ENCODE measurements at places on chromosomes 12 and 14. TPM values are rescaled to one million over a fixed set of nuclear protein-coding genes. Genes with fewer than 3 reads are reported as not detected.

- DNase-seq = no peak
- no peaks in the 10 kb centered on the region for H3K36me3 ChIP-seq
- no peaks in the 10 kb centered on the region for H3K4me1 ChIP-seq
- H3K27ac ChIP-seq = no peak overlapping the region
- H3K4me3 ChIP-seq = no peak overlapping the region
Measured at GRCh38 chr14:22305607-22306006, 283.4 kb downstream of the DAD1 start.

GRCh38 chr14:93128725-93129459, 13.2 kb upstream of the ITPK1 start:
- no peaks in the 10 kb centered on the region for H3K27me3 ChIP-seq
- H3K36me3 ChIP-seq = no peaks in the 10 kb centered on the region
- DNase-seq = no peak
- H3K27ac ChIP-seq = peak overlapping the region; percentile 49
- no peak overlapping the region for H3K4me3 ChIP-seq

GRCh38 chr12:130994821-130995375, 41.2 kb downstream of the ADGRD1 start:
- no peak overlapping the region for H3K4me3 ChIP-seq
- H3K36me3 ChIP-seq = peaks cover 26% of the 10 kb centered on the region
- H3K4me1 ChIP-seq = peaks cover 12% of the 10 kb centered on the region
- peak; percentile 41 for DNase-seq
- H3K27ac ChIP-seq = peak overlapping the region; percentile 46

- H3K27me3 ChIP-seq = no peaks in the 10 kb centered on the region
- H3K27ac ChIP-seq = no peak overlapping the region
- DNase-seq = no peak
- H3K4me3 ChIP-seq = no peak overlapping the region
Measured at GRCh38 chr14:21033133-21033698, 1.4 kb downstream of the RNASE13 start.

- H3K36me3 ChIP-seq = no peaks in the 10 kb centered on the region
- H3K4me1 ChIP-seq = no peaks in the 10 kb centered on the region
- DNase-seq = no peak
- H3K4me3 ChIP-seq = no peak overlapping the region
- no peak overlapping the region for H3K27ac ChIP-seq
- no peaks in the 10 kb centered on the region for H3K27me3 ChIP-seq
Measured at GRCh38 chr14:24761141-24761540, 127.2 kb upstream of the GZMB start.

DNA sequence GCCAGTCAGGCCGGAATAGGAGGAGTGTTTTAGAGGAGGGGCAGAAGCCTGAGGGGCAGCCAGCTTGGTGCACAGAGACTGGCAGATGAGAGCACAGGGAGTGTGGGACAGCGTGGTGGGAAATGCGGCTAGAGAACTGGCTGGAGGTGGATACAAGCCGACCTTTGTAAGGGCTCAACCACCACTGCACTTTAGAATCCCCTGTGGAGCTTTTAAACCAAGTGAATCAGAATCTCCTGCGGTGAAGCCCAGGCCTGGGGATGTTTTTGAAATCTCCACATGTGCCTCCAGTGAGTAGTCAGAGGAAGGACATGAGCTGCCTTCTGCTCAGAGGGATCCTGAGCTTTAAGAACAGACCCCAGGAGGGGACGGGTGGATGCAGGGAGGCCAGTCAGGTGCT, 10.9 kb upstream of the PCED1B start:
- H3K4me3 ChIP-seq = no peak overlapping the region
- no peak overlapping the region for H3K27ac ChIP-seq
- no peaks in the 10 kb centered on the region for H3K4me1 ChIP-seq
- H3K27me3 ChIP-seq = no peaks in the 10 kb centered on the region

DNA sequence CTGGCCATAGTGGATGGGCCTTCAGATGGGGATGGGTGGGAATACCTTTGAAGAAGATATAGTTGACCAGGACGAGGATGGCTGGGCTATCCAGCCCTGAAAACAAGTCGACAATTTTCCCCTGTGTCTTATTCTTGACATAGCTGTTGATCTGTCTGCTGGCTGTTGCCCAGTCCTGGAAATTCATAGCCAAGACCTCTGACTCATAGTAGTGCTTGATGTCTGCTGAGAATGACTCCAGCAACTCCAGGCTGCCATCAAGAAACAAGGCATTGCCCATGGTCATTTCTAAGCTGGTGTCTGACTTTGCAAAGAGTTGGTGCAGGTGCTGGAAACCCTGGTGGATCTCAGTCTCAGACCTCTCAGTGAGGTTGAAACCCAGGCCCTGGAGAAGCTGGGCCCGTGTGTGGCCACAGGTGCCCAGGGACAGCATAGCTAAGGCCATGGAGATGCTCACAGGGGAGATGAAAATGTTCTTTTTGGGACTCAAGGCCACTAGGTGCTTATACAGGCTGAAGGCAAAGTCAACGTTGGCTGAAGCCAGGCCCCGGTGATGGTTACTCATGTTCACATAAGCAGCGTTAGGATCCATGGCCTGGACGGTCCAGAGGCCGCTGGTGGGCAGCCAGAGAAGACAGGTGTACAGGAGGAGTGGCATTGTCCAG, 9.0 kb downstream of the SERPINA6 start:
- no peak for DNase-seq
- H3K27ac ChIP-seq = no peak overlapping the region
- no peaks in the 10 kb centered on the region for H3K4me1 ChIP-seq
- no peak overlapping the region for H3K4me3 ChIP-seq
- H3K27me3 ChIP-seq = no peaks in the 10 kb centered on the region

DNA sequence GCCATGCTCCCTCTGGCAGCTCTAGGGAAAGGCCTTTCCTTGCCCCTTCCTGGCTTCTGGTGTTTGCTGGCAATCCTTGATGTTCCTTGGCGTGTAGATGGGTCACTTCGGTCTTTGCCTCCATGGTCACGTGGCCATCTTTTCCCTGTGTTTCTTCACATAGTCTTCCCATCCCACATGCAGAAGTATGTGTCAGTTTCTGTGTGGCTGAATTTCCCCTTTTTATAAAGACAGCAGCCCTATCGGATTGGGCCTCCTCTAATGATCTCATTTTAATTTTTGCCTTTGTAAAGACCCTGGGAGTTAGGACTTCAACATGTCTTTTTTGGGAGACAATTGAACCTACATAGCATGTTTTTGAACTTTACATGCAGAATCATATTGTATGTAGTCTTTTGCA, 107.2 kb upstream of the FGD4 start:
- no peak overlapping the region for H3K27ac ChIP-seq
- no peak for DNase-seq
- H3K27me3 ChIP-seq = no peaks in the 10 kb centered on the region

DNA sequence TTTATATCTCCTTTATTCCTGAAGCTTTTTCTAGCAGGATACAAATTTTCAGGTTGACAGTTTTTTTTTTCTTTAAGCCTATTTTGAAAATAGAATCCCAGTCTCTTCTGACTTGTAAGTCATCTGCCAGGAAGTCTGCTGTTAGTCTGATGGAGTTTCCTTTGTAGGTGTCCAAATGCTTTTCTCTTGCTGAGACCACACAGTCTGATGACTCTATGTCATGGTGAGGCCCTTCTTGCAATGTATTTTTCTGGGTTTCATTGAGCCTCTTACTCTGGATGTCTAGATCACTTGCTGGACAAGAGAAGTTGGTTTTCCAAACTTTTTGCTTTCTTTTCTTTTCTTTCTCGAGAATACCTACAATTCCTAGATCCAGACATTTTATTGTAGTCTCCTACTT, 30.6 kb downstream of the USP15 start:
- H3K27ac ChIP-seq = no peak overlapping the region
- no peak overlapping the region for H3K4me3 ChIP-seq

DNA sequence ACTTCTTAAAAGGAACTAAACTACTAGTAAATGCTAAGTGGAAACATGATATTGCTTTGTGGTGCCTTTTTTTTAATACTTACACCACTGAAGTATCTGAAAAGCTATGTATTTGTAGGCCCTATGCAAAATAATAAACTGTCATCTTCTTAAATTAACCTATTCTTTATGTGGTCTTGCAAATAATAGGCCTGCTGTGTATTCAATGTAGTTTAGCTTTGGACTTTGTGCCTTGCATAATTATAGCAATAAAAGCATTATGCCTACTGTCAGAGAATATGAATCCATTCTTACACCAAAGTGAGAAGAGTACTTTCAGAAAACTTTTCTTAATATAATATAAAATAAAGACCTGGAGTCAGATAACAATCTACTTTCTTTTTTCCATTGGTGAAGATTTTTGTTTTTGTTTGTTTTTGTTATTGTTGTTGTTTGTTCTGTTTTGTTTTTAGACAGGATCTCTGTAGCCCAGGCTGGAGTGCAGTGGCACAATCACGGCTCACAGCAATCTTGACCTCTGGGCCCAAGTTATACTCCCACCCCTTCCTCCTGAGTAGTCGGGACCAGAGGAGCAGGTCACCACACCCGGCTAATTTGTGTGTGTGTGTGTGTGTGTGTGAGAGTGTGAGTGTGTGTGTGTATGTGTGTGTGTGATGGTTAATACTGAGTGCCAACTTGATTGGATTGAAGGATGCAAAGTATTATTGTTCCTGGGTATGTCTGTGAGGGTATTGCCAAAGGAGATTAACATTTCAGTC, 213.8 kb downstream of the SLC6A15 start:
- H3K36me3 ChIP-seq = no peaks in the 10 kb centered on the region
- no peaks in the 10 kb centered on the region for H3K27me3 ChIP-seq
- no peaks in the 10 kb centered on the region for H3K4me1 ChIP-seq
- no peak overlapping the region for H3K27ac ChIP-seq
- no peak overlapping the region for H3K4me3 ChIP-seq
- no peak for DNase-seq

NYNRIN gene
- 17.9 TPM for total RNA-seq

TAS2R14 gene
- 1.2 TPM for total RNA-seq

PSMA6 gene
- 159 TPM for total RNA-seq

PAPLN gene
- 10.7 TPM for total RNA-seq

SPATA7 gene
- 12.4 TPM for total RNA-seq
